Sciatic nerve (tissue), 2 donors: ENCODE measurements at places on chromosomes 3 and 15.

DNA sequence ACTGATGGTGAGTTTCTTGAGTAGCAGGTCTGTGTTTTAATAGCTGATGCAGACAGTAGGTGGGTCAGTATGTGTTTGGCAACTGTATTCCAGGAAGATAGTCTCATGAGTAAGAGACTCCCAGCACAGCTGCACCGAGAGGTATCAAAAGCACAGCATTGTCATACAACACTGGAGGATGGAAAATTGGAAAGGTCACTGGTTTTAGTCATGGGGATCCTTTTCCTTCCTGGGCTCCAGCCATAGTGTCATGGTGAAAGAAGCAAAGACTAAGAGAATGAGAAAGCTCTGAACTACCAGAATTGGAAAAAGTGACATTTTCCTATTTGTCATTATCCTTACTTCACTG is 61.5 kb downstream of the P3H2 start:
- DNase-seq, result no peak

- DNase-seq, result no peak
Measured at GRCh38 chr15:68034081-68034480, 20.0 kb upstream of the PIAS1 start.

- no peak for DNase-seq
Measured at GRCh38 chr15:39497759-39498565, 82.9 kb upstream of the THBS1 start.

- DNase-seq, result no peak
Measured at GRCh38 chr3:135181408-135181807, 386.3 kb downstream of the EPHB1 start.

- no peak for DNase-seq
Measured at GRCh38 chr15:48646331-48646730, 822 bp upstream of the FBN1 start.

DNA sequence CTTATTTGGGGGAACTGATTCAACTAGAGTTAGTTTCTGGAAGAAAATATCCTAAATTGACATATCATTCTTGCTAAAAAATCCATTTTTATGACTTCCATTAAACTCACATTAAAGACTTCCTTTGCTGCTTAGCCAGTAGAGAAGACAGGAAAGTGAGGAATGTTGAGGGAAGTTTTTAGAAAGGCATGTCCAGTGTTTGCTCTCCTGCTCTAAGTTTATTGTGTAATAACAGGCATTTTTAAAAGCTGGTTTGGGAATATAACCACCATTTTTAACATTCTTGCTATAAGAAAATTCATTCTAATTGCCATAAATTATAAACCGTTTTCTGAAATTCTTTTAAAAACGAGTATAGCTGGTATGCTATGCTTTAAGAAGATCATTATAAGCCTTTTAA is 428.0 kb downstream of the RAP2B start:
- DNase-seq, result no peak

DNA sequence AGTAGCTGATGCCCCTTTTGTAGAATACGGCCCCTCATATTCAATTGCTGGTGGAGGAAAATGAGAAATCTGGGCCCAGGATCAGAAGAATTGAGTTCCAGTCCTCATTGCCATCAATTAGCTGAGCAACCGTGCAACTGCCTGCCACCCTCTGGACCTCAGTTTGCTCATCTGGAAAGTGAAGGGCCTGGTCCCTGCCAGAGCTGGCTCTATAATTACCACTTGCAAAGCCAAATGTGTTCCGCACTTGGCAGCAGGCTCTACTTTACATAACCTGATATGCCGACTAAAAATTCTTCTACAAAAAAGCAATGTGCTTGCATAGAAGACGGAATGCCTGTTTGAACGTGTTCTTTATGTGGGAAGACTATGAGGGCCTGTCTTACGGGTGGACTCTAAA is 8.6 kb upstream of the ITGB5 start:
- DNase-seq, result no peak

GRCh38 chr3:197093871-197094270 is 64.3 kb upstream of the MELTF start:
- no peak for DNase-seq

- no peak for DNase-seq
Measured at GRCh38 chr3:186109897-186110803, 1.3 kb upstream of the ETV5 start.
